ENCODE measurements at places on chromosomes 12 and 14.

DNA sequence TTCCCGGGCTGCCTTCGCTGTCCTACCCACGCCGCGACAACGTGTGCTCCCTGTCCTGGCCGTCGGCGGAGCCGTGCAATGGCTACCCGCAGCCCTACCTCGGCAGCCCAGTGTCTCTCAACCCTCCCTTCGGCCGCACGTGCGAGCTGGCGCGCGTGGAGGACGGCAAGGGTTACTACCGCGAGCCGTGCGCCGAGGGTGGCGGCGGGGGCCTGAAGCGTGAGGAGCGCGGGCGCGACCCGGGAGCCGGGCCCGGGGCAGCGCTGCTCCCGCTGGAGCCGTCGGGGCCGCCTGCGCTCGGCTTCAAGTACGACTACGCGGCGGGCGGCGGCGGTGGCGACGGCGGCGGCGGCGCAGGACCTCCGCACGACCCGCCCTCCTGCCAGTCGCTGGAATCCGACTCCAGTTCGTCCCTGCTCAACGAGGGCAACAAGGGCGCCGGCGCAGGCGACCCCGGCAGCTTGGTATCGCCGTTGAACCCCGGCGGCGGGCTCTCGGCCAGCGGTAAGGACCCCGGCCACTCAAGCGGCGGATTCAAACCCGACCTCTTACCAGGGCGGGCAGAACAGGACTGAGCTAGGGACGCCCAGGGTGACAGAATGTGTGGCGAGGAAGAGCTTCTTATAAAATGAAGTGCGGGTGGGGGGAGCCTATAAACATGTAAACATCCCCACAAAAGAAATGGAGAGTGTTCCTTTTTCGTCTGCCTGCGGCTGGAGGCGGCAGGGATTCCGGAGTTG, 503 bp downstream of the HOXC12 start:
- peak; percentile 35 for DNase-seq

GRCh38 chr14:53900499-53900898, 56.1 kb downstream of the BMP4 start:
- no peak for DNase-seq

DNA sequence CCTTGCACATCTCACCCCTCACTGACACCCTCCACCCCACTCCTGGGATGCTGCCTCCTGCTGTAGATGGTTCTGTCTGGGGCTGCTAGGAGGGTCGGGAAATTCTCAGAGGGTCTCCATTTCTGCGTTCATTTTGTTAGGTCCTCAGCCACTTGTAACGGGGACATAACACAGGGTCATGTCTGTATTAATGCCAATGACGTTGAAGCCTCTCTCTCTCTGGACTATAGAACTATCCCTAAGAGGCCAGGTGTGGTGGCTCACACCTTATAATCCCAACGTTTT, 14.6 kb downstream of the SIVA1 start:
- no peak for DNase-seq

DNA sequence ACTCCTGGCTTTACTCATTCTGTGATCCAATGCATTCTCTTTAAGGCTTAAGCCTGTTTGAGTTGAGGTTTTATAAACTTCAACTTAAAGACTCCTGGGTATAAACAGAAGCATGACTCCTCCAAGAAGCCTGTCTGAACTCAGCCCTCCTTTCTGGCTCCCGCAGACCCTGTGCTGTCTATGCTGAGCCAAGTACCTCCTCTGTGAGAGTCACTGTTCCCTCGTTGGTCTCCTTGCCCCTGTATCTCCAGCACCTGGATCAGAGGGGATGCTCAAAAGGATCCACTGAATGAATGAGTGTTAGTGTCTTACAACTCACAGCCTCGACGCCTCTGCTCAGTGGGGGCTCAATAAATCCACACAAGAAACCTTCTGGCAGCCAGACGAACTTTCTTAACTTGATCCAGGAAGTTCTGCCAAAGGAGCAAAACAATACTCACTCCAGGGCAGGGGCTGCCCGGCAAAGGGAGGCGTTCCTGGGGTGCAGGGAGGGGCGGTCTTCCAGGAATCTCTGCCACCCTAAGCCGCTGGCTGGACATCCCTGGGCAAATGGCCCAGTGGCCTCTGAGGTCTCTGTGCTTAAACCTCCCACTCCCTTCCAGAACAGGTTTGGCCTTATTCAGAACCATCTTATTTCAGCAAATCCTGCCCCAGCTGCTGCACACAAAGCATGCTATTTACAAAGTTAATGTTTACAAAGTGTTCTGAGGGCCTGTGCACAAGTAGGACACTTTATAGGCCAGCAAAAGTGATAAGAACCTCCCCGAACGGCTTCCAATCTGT, 32.9 kb downstream of the MAP1LC3B2 start:
- DNase-seq: no peak

DNA sequence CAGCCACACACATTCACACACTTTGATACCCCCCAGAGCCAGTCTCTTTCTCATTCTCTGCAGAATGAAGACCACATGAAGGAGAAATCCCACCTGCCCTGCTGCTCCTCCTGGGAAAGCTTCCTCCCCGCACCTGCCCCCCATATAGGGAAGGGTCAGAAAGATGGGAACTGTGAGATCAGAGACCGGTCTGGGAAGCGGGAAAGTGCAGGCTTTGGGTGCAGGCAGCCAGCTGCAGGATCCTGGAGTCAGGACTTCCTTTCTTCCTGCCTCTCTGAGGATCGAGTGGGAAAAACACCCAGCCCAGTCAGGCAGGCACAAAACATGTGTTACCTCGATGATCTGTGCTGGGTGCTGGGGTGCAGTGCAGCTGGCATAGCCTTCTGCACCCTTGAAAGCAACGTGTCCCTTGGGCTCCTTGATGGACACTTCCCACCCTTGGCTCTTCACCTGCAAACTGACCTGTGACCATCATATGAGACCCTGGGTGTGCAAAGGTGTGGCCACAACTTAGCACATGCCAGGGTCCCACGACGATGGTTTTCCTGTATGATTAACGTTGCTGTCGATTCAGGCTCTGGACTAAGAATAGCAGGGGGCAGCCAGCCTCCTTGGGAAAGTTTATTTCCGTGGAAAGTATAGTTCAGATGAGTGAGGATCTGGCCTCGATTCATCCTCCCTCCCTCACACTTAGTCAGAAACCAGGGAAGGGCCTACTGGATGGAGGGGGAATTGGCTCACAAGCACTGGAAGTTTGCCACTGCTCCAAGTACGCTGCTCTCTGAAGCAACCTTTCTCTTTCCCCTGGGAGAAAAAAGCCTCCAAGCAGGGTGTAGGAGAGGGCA, 105.4 kb upstream of the MED13L start:
- DNase-seq: no peak

DNA sequence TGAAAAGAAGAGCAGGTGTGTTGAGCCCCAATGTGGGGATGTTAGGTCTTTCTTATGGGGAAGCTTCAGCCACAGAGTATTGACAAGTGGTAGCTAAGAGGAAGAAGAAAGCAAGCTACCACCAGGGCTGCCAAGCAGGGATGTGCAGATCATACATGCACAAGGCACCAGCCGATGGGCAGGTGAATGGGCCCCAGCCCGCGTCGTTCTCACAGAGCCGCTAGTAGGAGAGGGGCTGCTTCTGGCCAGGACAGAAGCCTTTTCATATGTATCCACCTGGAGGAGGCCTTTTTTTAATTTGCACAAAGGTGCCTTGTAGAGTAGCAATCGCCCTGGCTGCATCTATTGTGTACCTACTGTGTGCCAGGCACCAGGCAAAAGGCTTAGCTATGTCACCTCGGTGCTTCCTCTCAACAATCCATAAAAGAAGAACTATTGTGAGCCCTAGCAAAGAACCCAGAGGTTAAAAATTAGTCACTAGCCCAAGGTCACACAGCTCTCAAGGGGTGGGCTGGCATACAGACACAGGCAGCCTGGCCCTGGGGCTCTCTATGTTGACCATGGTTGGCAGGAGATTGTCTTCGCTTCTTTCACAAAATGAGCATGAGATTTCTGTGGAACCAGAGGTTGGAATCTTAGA, 8.2 kb downstream of the NUAK1 start:
- no peak for DNase-seq

- no peak for DNase-seq
Observed at GRCh38 chr12:87836190-87836589, 193.0 kb downstream of the C12orf50 start.

GRCh38 chr14:54839701-54840119, 62.9 kb downstream of the GCH1 start:
- no peak for DNase-seq

DNA sequence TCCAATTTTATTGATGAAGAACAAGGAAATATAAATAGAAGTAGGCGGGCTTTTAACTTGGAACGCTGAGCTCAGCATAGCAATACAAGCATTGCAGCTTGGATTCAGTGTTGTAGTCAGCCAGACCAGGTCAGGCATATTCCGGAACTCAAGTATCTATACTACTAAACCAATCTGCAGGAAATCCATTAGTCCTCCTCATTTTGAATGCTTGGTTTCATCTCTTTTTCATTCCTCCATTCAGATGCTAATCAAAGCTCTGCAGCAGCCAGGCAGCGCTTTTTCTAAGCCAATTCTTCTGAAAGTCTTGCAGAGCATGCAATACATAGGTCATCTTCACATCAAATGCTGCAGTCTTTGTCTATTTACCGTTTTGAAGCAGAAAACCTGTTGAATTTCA, 49.0 kb downstream of the KIF21A start:
- DNase-seq: no peak

DNA sequence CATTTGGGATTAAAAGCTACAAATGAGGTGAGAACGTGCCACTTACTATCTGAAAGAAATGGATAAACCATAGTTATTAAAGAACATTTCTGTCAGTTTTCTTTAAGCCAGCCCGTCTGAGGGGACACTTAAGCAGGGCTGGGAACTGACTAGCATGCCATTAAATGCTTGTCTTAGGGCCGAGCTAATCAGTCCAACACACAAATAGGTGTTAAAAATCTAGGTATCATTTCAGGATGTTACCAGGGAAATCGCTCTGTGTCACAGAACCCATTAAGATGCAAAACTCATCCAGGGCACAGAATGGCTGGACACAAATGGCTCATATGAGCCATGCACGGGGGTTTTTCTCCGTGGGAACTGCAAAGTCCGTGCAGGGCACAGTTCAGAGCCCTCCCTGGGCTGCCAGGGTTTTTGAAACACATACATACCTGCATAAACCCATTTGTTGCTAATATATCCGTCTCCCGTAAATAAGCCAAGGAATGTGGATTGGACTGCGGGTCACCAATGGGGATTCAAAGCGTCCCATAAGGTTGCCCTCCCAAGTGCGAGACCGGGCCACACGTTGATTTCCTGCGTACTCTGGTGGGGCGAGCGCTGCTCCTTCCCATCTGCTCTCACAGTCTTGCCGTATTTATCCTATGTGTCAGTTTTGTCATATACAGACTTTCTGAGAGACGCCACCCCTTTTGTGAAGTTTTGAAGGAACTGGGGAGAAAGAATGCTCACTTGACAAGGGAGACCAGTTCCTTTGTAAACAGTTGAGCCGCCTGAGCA, 5.4 kb upstream of the GSC start:
- no peak for DNase-seq

DNA sequence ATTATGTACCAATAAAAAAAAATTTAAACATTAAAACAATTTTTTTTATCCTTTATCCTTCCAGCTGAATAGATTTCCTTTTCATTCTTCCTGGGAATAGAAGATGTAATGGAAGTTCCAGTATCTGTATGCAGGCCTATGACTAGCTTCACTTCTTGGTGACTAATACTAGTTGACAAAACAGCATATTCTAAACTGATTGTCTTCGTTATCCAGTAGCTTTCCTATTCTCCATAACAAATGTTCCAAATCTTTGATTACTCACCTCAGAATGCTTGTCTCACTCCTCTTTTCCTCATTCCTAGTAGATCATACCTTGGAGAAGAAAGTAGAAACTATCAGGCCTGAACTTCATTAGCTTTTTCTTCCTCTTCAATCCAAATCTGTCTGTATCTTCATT, 70.7 kb downstream of the PLEKHA5 start:
- DNase-seq: no peak

DNA sequence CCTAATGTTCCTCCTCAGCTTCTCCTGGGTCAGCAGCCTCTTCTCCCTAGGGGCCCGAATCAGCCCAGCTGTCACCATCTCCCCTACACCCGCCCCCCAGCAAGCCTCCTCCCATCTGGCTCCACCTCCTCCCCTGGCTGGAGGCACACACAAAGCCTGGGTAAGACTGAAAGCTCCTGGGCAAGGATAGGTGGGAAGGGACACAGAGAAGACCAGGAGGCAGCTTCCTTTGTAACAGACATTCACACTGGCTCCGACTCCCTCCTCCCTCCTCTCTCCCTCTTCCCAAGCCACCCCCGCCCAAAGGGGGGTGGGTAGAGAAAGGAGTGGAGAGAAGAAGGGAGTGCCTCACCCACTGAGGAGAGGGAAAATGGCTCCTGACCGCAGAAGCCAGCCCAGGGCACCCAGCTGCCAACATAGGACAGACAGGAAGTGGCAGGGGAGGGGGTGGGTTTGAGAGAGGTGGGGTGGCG, 4.0 kb downstream of the CHD4 start:
- DNase-seq: no peak

DNA sequence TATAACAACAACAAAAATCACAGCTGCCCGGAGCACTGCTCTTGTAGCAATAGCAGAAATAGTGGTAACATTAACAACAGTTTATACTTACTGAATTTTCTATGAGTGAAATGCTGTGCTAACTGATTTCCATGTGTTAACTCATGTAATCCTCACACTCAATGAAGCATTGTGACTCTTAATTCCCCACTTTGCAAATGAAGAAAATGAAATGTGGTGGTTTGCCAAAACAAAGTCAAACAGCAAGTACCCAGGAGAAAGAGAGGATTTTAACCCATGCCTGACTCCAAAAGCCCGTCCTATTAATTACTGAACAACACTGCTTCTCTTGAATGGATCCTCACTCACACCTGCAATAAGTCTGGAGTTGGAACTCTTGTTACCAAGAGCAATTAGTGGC, 123.5 kb downstream of the MED13L start:
- no peak for DNase-seq

- no peak for DNase-seq
Observed at GRCh38 chr14:93745603-93746273, 42.5 kb downstream of the PRIMA1 start.

DNA sequence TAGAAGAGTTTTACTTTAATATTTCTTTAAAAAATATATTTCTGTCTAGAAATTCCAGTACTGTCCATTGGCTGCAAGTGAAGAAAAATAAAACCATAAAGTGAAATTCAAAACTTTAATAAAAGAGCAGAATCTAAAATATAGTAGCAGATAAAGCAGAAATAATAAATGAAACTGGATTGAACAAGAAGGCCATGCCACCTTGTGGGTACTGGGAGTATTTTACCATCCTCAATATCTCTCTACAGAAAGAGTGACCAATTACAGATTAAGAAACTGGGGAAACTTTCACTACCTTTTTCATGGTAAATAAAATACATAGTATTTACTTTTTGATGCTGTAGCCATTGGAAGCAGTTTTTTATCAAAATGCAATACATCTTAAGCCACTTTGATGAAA, 220.5 kb downstream of the BCAT1 start:
- DNase-seq: peak; percentile 50
